B cell (primary cell): ENCODE measurements at places on chromosomes 5 and 9. TPM values are rescaled to one million over a fixed set of nuclear protein-coding genes. Genes with fewer than 3 reads are reported as not detected.

The NIPAL4 gene
- 3.1 and 4.6 TPM in 2 replicates for total RNA-seq

The SYK gene
- 242 and 251 TPM in 2 replicates for total RNA-seq

The CDH18 gene
- total RNA-seq: not detected in 2 replicates

The NADK2 gene
- total RNA-seq: 16.0 and 18.6 TPM in 2 replicates

The RPS14 gene
- 3,565 and 3,740 TPM in 2 replicates for total RNA-seq

The SAPCD2 gene
- 0.39 and 0.73 TPM in 2 replicates for total RNA-seq

The C1QTNF3 gene
- 10.6 and 11.9 TPM in 2 replicates for total RNA-seq

The NIM1K gene
- 0.32 and 0.39 TPM in 2 replicates for total RNA-seq

The ELOVL7 gene
- 0.54 TPM in 1 of 2 replicates, not detected in the other for total RNA-seq

The FOXD1 gene
- total RNA-seq: 0.44 and 0.49 TPM in 2 replicates

The HACD4 gene
- total RNA-seq: 3.9 and 5.7 TPM in 2 replicates

The BTNL8 gene
- total RNA-seq: not detected in 2 replicates

The IL5 gene
- total RNA-seq: not detected in 2 replicates

The GPR151 gene
- total RNA-seq: not detected in 2 replicates

The PCDHB16 gene
- not detected in 2 replicates for total RNA-seq

The DOCK2 gene
- 330 and 342 TPM in 2 replicates for total RNA-seq

The SLF1 gene
- total RNA-seq: 12.5 and 15.2 TPM in 2 replicates

The ARAP3 gene
- total RNA-seq: 3.0 and 3.7 TPM in 2 replicates

The PHF2 gene
- 28.8 and 29.6 TPM in 2 replicates for total RNA-seq

The SCGB3A2 gene
- not detected in 2 replicates for total RNA-seq

The PTGR1 gene
- total RNA-seq: 0.29 TPM in 1 of 2 replicates, not detected in the other

The C9orf50 gene
- not detected in 2 replicates for total RNA-seq

The SYNPO gene
- 16.3 and 16.8 TPM in 2 replicates for total RNA-seq

The ACSL6 gene
- total RNA-seq: 0.62 TPM in 1 of 2 replicates, not detected in the other

The TUSC1 gene
- 0.29 and 0.34 TPM in 2 replicates for total RNA-seq

The COL23A1 gene
- total RNA-seq: 0.10 and 0.20 TPM in 2 replicates

The IFNA2 gene
- not detected in 2 replicates for total RNA-seq

The PCDHA1 gene
- not detected in 2 replicates for total RNA-seq

The PTPDC1 gene
- 9.8 and 11.4 TPM in 2 replicates for total RNA-seq

The GCNT4 gene
- total RNA-seq: not detected in 2 replicates

The DRD1 gene
- total RNA-seq: not detected in 2 replicates

The POLK gene
- total RNA-seq: 41.6 and 42.9 TPM in 2 replicates

The ST8SIA4 gene
- total RNA-seq: 42.6 and 49.3 TPM in 2 replicates

The PDLIM4 gene
- total RNA-seq: not detected in 2 replicates

The PCDHA12 gene
- total RNA-seq: not detected in 2 replicates

The RAI14 gene
- total RNA-seq: 0.66 and 1.9 TPM in 2 replicates

The FOXD4 gene
- total RNA-seq: 0.89 and 1.4 TPM in 2 replicates

The PCDHB2 gene
- not detected in 2 replicates for total RNA-seq

The CCDC192 gene
- total RNA-seq: not detected in 2 replicates

The OTULIN gene
- total RNA-seq: 60.6 and 64.4 TPM in 2 replicates

The ZNF169 gene
- total RNA-seq: 26.2 and 26.9 TPM in 2 replicates

The SLC6A19 gene
- not detected in 2 replicates for total RNA-seq

The IFNK gene
- total RNA-seq: not detected in 2 replicates

The OTP gene
- total RNA-seq: not detected in 2 replicates

The IFNA7 gene
- not detected in 2 replicates for total RNA-seq

The CCNO gene
- total RNA-seq: not detected in 2 replicates

The OR1J2 gene
- total RNA-seq: not detected in 2 replicates
